ENCODE measurements at places on chromosomes 2 and 18.

GRCh38 chr2:86416146-86416545 is 25.0 kb upstream of the KDM3A start:
- DNase-seq: no peak

DNA sequence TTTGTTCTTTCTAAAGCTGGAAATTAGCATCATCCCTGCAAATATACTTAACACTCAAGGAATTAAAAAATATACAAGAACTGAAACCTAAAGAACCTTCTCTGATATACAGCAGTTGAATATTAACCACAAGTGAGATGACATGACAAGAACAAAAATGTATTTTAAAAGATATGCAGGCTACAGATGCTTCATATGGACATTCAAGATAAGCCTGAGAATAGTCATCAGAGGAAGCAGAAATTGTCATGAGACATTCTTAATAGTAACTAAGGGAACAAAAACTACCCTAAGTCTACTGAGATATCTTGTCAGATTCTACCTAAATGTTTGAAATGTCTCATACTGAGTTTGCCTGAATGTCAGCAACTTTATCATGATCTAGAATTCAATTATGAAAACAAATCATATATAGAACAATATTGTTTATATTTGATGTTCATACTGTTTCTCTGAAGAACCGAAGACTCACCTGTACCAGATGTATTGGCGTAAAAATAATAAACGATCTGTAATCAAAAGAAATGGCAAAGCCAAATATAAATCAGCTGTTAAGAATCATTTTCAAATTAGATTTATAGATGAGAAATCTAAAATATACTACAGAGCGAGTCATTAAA is 4.7 kb downstream of the NBAS start:
- no peak for DNase-seq

- DNase-seq: no peak
Measured at GRCh38 chr2:225994748-225995405, 595.4 kb downstream of the NYAP2 start.

DNA sequence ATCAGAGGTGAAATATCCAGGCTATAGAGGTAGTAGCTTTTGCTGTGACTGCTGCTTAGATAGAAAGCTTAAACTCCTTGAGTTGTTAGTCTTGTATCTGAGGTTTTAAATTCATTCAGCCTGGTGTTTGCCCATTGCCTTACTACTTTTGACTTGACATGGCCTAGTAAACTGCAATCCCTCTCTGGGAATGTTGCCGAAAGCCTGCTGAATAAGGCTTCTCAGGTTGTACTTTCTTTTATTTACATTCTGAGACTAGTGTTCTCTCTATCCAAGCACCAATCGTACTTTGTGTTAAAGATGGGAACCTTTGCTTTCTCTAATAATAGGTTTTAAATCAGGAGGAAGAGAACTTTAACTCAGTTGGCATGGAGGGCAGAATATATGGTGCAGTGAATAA is 357.6 kb upstream of the CWC22 start:
- no peak for DNase-seq

- DNase-seq: no peak
Measured at GRCh38 chr2:80403081-80403480, 98.5 kb upstream of the LRRTM1 start.

- no peak for DNase-seq
Measured at GRCh38 chr2:16407358-16407757, 258.3 kb downstream of the CYRIA start.

- no peak for DNase-seq
Measured at GRCh38 chr2:174827371-174828369, 63.4 kb upstream of the CHRNA1 start.

DNA sequence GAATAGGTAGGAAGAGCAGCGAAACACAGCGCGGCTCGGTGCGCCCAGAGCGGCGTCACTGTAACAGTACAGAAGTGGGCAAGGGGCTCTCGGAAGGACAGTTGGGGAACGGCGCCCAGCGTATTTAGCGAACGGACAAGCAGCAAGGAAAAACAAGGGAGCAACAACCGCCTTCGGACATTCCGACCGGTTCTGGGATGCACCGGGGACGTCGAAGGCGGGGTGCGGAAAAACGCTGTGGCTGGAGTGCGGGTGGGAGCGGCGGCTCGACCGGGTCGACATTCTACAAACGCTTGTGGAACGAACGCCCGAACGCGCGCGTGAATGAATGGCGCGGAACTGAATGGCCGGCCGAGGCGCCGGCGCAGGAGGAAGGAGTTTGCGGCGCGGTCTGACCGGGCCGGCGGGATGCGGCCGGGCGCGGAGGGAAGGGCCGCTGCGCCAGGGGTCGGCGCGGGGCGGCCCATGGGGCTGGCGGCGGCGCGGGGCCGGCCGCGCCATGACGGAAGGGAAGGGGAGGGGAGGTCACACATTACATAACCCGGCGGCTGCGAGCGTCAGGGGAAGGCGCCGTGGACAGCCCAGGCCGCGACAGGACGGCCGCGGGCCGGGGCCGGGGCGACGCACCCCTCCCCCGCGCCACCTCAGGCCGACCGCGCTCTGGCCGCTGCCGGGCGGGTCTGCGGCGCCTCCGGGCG is 605 bp downstream of the REV1 start:
- DNase-seq: no peak

DNA sequence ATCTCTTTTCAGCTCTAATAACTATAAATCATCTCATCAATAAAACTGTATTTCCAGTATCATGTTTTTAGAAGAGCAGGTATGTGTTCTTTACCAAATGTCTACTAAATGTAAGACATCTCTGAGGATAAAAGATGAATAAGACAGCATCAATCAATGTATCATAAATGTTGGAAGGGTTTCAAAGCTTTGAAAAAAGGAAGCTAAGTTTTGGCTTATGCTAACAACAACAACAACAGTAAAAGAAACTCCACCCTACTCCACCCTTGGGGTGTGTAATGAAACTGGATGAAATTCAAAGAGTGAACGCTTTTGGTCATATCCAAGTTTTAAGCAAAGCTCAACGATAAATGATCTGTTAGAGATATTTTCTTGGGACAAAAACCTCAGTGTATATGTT is 17.1 kb downstream of the PRKD3 start:
- DNase-seq: no peak

- no peak for DNase-seq
Measured at GRCh38 chr2:84807063-84807485, 73.8 kb downstream of the TRABD2A start.

GRCh38 chr2:107018366-107018765 is 132.4 kb upstream of the ST6GAL2 start:
- DNase-seq: no peak

GRCh38 chr18:79169958-79170555 is 100.9 kb downstream of the ATP9B start:
- DNase-seq: no peak

GRCh38 chr18:31857526-31858106 is 85.3 kb downstream of the TRAPPC8 start:
- DNase-seq: no peak

GRCh38 chr2:144936442-144936841 is 416.5 kb upstream of the ZEB2 start:
- no peak for DNase-seq

- no peak for DNase-seq
Measured at GRCh38 chr18:69127873-69128500, 272.7 kb upstream of the DOK6 start.

DNA sequence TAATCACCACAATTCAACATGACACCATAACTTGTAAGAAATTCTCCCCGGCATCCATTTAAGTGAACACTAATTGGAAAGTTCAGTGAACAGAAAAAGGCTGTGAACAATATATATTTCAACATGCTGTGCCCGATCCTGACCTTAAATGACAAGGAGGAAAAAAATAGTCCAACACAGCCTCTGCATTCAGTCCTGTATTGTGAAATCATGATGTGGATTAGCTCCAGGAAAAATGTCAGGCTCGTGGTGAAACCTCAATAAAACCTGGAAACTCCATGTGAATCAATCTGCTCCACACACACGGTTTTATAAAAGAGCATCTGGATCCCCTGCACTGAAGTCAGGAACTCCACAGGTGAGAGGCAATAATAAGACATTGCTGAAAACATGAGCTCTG is 145.4 kb upstream of the SPOPL start:
- DNase-seq: no peak

DNA sequence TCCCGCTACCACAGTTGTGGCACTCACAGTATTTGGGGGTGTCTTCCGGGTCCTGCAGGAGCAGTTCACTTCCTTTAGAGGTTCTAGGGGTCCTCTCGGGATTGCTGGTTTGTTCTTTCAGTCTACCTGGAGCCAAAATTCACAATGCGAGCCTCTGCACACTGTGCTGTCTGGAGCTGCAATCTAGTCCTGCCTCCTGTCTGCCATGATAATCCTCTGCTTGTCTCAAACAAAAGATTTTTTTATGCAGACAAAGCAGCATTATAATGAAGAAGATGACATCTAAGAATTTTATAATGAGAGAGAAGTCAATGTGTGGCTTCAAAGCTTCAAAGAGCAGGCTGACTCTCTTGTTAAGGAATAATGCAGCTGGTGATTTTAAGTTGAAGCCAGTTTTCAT is 975.1 kb upstream of the GYPC start:
- no peak for DNase-seq

- DNase-seq: no peak
Measured at GRCh38 chr2:227132986-227133385, 31.0 kb downstream of the COL4A4 start.

DNA sequence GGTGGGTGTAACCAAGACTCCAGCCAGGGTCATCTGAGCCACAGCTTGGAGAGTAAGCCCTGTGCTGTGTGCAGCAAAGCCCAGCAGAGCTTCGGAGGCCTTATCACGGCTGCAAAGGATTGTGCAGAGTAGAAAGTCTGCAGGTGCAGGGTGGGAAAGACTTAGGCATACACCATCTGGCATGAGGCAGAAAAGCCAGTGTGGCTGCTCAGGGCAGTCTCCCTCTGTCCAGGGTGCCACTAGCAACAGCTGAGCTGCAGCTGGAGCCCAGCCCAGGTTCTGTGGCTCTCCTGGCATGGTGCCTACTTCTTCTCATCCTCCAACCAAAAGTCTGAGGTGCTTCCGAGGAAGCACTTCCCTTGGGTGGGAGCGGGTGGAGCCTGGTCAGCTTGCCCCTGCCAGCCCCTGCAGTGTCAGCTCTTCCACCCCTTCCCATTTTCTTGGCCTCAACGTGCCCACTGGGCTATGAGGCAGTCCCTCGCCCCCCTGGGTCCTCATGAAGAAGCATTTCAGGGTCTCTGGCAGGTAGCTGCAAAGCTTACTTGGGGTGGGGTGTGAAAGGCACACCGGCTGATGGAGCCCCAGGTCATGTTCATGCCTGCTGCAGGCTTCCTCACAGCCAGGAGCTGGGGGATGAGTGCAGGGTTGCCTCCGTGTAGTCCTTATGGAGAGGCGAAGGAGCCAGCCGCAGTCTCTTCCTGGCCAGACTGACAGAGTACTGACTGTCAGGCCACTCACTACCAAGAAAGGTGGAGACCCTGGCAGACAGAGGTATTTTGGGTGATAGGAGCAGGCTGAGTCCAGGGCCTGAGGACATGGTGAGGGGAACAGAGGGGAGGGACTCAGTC is 4.8 kb downstream of the AMER3 start:
- DNase-seq: no peak

GRCh38 chr2:24806661-24807036 is 13.4 kb downstream of the CENPO start:
- no peak for DNase-seq

DNA sequence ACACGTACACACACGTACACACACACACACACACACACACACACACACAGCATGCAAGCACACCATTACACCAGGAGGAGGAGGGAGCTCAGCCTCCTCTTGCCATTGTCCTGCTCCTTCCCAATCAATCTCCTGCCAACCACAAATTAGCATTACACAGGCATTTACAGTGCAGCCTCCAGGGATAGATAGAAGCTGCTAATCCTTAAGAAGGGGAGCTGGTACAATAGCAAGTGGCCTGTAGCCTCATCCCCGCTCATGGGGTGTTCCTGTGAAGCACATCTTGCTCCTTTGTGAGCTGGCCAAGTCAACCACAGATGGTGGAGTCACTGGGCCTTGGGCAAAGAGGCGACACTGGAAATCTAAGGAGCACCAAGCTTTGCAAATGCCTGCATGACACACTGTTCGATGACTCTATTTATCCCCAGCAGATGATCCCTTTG is 110.3 kb upstream of the PKDCC start:
- DNase-seq: no peak

- DNase-seq: no peak
Measured at GRCh38 chr18:58221060-58221725, 177.2 kb downstream of the NEDD4L start.

DNA sequence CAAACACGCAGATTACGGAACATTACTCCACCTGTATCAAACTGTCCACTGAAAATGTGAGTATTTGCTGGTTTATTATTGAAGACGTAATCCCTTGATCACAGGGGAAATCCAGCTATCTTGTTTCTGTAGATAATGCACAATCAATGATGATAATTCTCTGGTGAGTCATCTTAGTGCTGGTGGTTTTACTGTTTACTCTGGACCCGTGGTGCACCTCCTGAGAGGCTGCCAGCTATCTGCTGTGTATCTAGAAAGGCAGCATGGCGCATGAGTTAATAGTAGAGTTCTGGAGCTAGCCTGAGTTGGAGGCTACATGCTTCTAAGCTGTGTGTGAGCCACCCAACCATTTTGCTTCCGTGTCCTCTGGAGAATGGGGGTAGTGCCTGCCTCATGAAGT is 6.5 kb downstream of the NCAPH start:
- no peak for DNase-seq

DNA sequence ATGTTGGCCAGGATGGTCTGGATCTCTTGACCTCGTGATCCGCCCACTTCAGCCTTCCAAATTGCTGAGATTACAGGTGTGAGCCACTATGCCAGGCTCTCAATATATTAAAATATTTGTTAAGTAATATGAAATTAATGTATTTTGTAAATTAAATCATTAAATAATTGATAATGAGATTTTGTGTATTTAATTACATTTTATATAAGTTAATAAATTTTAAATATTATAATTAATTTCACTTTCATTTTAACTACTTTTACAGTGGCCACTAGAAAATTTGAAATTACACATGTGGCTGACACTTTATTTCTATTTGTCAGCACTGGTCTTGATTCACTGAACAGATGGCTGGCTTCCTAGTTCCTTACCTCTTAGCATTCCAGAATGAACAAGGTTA is 102.6 kb downstream of the DPP10 start:
- DNase-seq: no peak

DNA sequence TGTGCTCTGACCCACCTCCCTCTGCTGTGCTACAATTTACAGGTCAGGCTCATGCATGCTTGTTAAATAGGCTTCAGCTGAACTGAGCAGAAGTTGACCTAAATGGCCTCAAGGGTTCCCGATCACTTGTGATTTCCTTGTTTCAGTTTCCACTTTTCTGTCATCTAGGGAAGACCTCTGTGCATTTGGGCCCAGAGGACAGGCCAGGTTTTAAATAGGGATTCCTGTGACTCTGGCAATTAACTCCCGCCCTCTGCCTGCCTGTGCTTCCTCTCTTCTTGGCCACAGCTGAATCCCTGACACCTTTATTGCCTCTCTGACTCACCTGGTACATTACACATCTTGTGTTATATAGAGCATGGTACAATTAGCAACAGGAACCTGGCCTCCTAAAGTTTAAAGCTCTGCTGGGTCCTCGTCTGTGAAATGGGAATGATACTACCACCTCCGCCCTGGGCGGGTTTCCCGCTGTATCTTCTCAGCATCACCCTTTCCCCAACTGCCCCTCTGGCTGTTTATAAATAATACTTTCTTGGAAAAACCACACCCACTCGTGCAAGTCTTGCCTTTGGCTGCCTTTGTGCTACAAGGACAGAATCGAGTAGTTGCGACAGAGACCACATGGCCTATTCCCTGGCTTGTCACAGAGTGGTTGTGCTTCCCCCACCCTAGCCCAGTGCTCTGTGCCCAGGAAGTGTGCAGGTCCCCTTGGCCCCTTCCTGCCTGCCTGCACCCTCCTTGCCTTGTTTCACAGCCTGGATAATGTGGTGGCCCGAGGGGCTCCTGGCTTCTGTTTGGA is 7.9 kb downstream of the CABLES1 start:
- no peak for DNase-seq

- DNase-seq: no peak
Measured at GRCh38 chr2:128271911-128272600, 46.6 kb downstream of the HS6ST1 start.

Data from SIG-M5 (cell line).